ENCODE measurements at places on chromosomes 2 and 18.

DNA sequence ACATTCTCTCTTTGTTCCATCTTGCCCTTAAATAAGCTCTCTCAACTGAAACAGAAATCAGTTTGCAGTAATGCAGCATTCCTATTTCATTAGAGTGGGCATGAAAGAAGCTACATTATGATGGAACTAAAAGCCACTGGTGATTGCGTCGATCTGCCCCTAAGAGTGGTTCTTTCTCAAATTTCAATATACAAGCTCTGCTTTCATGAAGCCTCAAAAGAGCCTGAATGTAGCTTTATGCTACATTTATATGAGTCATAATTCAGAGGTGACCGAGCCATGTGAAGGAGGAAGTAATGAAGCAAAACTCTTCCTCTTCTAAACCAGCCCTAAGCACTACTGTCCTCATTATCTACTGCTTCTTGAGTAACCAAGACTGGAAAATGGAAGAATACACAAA is 64.8 kb upstream of the CYTIP start:
- no peak for DNase-seq

- DNase-seq, result no peak
These were observed 43.1 kb upstream of the HDAC4 start for GRCh38 chr2:239443666-239444567.

DNA sequence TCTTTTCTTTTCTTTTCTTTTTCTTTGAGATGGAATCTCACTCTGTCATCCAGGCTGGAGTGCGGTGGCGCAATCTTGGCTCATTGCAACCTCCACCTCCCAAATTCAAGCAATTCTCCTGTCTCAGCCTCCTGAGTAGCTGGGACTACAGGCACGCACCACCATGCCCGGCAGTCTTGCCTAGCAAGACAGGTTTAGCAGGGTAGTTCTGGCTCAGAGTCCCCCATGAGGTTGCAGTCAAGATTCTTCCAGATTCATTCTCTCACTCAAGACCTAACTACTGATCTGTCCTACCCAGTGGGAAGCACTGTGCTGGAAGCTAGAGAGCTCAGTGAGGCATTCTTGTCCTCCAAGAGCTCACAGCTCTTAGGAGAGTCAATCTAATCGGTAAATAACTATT is 17.6 kb upstream of the ZAP70 start:
- no peak for DNase-seq

DNA sequence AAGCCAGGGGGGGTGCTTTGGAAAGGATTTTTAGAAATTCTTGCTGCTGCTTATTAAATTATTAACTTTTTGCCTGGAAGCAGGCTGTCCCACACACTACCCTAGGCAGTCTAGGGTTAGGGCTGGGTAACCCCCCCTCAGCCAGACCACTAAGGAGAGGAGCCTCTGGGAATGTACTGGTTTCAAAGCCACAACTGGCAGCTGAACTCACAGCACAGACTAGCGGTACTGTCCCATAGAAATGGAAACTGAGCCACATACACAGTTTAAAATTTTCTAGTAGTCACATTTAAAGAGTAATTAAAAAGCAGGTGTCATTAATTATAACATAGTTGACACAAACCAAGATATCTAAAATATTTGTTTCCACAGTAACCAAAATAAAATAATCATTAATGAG is 50.1 kb downstream of the SPRED2 start:
- DNase-seq, result no peak

- DNase-seq, result no peak
These were observed 871.5 kb downstream of the RNF144A start for GRCh38 chr2:7788736-7789135.
